Smooth muscle cell of the brain vasculature (primary cell): ENCODE measurements at places on chromosomes 5 and 9.

- DNase-seq: no peak
Observed at GRCh38 chr9:76292658-76293057, 101.6 kb downstream of the RFK start.

DNA sequence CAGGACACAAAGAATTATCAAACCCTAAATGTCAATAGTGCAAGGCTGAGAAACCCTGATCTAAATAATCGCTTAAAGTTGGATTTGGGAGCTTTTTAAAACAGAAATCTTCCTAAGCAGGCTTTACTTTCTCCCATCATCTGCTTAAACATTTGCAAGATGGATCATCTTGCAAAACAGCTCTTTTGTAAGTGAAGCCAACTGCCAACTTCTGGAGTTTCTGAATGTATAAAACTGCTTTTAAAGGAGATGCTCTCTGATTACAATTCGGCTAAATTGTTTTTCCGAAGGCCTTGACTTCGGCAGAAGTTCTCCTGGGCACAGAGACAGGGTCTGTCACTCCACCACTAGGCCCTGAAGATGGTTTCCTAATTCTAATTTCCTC lies 1.3 kb downstream of the PTPN3 start:
- DNase-seq: no peak

- DNase-seq: no peak
Observed at GRCh38 chr5:146785065-146785464, 93.5 kb downstream of the PPP2R2B start.

- DNase-seq: no peak
Observed at GRCh38 chr5:91957666-91958065, 574.5 kb upstream of the ARRDC3 start.
